Adrenal gland (tissue), 19 donors: ENCODE measurements at places on chromosomes 16 and 17. TPM values are rescaled to one million over a fixed set of nuclear protein-coding genes. Genes with fewer than 3 reads are reported as not detected.

DNA sequence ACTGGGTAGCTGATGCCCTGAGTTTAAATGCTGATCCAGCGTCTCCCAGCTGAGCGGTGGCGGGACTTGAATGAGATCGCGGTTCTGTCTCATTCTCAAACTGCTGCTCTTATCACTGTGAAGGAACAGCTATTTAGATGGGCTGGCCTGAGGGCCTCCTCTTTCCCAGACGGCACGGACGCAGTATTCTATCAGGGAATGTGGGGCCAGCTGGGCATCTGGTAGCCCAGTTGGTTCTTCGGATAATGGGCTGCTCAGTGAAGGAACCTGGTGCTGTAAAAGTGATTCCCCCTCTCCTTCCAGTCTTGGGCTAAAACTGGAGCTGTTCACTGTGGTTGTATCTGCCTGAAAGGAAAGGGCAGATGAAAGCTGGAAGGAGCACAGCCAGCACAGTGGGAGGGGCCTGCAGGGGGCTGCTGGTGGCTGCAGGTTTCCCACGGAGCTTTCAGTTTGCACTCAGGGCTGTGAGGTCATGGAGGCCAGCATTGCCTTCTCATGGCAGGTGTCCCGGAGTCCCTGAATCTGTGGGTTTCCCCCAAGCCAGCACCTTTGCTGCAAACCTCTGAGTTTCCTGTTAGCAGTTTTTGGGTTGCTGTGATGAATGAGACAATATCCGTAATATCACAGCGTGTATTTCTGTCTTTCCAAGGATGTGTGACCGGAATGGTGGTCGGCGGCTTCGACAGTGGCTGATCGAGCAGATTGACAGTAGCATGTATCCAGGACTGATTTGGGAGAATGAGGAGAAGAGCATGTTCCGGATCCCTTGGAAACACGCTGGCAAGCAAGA, 3.6 kb downstream of the IRF8 start:
- DNase-seq, result no peak

- no peak for DNase-seq
Measured at GRCh38 chr16:11182411-11182810, 73.6 kb downstream of the SOCS1 start.

GRCh38 chr17:74280093-74280513, 6.1 kb downstream of the DNAI2 start:
- DNase-seq, result no peak

- no peak for DNase-seq
Measured at GRCh38 chr16:68642436-68643101, 2.5 kb upstream of the CDH3 start.

BCAR1 gene
- total RNA-seq, result 64.8 TPM
